ENCODE measurements at places on chromosomes 1 and 21.

- no peak for DNase-seq
Measured at GRCh38 chr1:91548376-91549040, 47.9 kb downstream of the CDC7 start.

- no peak for DNase-seq
Measured at GRCh38 chr1:117150316-117150715, 28.8 kb upstream of the TRIM45 start.

DNA sequence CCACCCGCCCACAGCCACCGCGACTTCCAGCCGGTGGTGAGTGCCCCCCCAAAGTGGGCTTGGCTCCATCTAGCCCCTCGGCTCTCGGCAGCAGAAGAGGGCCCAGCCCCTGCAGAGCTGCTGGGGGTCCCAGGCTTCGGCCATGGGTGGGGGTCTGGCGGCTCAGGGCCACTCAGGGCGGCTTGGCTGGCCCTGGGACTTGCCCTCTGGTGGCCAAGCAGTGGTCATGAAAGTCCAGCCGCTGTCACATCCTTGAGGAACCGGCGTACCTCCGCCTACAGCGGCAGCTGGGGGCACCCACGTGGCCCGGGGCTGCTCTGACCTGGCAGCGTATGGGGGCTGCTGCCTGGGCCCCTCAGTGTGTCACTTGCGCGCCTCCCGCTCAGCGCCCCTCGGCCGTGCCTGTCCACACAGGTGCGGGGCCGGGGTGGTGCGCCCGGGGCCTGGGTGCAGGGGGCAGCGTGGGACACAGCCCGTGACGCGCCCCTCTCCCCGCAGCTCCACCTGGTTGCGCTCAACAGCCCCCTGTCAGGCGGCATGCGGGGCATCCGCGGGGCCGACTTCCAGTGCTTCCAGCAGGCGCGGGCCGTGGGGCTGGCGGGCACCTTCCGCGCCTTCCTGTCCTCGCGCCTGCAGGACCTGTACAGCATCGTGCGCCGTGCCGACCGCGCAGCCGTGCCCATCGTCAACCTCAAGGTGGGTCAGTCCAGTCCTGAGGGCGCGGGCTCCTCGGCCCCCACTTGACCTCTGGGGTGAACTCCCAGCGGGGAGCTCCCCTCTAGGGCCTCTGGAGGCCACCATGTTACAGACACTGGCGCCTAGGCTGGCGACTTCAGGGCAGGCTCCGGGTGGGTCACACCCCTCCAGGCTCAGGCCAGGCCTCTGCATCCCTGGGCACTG, 32.4 kb downstream of the SLC19A1 start:
- DNase-seq = no peak

- no peak for DNase-seq
Measured at GRCh38 chr1:200386416-200386815, 23.4 kb downstream of the ZNF281 start.

- no peak for DNase-seq
Measured at GRCh38 chr1:205782627-205783432, 7.5 kb upstream of the RAB29 start.

- no peak for DNase-seq
Measured at GRCh38 chr1:150964164-150964489, 10.5 kb downstream of the CERS2 start.

DNA sequence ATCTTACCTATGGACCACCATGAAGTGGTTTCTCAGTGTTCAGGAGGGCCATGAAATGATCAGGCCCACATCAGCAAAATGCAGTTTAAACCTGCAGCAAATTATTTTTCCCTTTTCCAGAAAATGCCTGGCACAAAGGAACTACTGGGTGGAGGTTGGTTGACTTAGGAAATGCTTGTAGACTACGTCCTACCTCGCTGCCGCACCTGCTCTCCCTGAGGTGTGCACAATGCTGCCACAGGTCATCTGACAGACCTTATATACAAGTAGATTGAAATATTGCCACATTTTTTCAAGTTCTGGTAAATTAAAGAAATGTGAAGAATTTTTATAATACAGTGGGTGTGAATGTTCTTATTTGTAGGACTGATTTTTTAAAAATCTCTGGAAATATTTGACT, 166.7 kb upstream of the PDE4B start:
- DNase-seq = no peak

DNA sequence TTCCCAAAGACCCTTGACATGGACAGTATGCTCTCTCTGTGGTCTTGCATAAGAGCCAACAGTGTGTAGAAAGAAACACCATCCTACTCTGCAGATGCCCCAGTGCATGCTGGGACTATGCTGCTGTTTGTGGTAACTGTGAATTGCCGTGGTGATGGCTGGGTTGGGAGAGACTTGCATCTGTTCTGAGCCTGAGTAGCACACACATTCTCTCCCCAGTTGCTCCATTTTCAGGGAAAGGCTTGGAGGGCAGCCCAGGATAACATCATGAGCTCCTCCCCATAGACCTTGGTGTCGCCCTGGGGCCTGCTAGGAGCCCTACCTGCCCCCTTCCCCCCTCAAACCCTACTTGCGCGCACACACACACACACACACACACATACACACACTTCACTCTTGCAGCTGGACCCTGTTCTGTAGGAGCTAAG, 120.9 kb upstream of the IPO9 start:
- DNase-seq = no peak

- DNase-seq = no peak
Measured at GRCh38 chr1:174990382-174990999, 9.3 kb upstream of the CACYBP start.

DNA sequence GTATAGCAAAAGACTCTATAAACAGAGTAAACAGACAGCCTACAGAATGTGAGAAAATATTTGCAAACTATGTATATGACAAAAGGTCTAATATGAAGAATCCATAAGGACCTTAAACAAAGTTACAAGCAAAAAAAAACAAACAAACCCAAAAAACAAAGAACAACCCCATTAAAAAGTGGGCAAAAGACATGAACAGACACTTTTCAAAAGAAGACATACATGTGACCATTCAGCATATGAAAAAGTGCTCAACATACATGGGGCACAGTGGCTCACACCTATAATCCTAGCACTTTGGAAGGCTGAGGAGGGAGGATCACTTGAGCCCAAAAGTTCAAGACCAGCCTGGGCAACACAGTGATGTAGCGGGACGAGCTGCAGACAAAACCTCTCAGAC, 17.9 kb upstream of the OR2B11 start:
- no peak for DNase-seq

DNA sequence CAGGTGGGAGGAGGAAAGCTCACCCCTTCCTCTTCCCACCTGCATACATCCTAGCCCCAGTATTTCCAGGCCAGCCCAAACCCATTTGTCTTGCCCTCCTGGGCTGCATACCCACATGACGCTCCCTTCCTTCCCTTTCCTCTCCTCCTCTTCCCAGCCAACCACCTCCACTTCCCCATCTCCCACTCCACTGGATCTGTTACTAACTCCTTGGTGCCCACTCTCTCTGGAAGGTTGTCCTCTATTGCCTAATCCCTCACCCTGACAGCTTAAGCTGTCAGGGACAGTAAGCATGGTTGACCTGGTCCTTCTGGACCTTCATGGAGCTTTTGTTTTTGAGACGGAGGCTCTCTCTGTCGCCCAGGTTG, 23.0 kb upstream of the SYNC start:
- DNase-seq = no peak

DNA sequence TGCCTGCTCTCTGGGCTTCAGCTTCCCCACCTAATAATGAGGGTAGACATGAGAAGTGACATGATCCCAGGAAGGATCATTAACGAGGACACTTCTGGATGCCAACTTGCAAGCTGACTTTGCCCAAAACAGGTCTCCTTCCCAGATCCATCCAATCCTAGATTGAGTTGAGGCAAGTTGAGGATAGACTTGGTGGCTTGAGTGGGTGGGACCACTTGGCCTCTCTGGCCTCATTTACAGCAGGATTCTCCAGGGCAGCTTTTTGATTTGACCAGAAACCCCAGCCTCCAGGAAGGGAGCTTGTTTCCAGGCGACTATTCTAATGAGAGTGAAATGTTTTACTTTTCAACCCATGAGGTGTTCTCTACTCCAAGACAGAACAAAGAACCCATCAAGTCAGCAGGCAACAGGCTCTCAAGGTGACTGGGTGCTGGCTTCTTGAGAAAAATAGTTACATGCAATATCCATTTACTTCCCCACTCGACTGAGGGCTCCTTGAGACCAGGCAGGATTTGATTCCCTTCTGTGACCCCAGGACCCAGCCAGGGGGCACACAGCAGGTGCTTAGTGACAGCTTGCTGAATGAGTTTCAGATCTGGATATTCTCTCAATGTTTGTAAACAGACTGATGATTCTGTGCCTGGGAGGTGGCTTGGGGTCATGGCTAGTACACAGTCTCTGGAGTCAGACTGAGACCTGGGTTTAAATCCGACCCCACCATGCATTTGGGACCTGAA, 128.2 kb downstream of the DMRTB1 start:
- DNase-seq = no peak

GRCh38 chr1:91655912-91656449, 155.3 kb downstream of the CDC7 start:
- no peak for DNase-seq

DNA sequence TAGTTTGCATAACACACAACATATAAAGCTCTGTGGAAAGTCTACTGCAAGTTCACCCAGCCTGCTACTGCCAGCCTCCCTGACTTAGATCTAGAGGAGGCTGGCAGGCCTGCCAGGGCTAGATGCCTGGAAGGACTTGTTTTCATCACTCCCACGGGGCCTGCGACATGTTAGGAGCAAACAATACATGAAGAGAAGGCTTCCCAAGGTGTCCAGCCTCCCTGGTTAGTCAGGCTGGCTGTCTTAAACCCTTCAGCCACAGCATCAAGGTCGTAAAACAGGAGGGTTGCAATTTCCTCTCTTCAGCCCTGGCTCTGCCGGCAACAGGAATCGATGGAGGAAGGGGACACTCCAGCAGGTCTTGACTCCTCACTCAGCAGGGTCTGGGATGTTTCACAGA, 104.5 kb downstream of the NGF start:
- DNase-seq = no peak

DNA sequence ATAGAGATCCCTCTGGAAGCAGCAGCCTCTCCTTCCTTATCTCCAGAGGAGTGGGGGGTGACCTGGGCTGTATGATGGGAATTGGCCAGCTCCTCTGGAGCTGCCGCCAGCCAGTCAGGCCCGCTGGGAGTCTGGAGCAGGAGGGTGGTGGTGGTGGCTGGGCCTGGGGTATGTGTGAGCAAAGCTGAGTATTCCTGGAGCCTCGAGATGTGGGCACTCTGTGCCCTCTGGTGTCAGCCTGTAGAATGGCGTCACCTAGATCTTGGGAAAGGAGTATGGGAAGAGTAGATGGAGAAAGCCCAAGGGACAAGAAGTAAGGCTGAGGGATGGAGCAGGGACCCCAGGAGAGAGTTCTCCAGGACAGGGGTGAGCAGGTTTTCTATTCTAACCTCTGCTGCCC, 16.0 kb downstream of the VANGL2 start:
- no peak for DNase-seq

GRCh38 chr1:14511166-14511680, 87.3 kb upstream of the KAZN start:
- DNase-seq = no peak
